ENCODE measurements at places on chromosomes 3 and 15.

DNA sequence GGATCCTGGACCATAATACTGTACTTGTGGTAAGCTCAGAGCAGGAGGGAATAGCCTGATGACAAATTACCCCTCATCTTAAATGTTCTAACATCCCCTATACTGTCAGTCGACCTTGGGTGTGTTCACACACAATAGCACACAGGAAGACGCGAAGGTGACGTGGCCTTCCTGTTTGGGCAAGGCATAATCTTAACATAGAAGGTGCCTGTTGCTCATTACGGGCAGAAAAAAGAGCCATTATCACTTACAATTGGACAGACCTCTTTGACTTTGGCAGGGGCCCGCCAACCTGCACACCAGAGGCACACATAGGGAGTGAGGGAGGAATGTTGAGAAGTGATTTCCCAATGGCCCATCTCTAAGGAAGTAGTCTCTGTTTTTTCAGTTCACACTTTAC, 144.2 kb downstream of the ANO10 start:
- no peak for DNase-seq

GRCh38 chr3:122299872-122300460, 25.1 kb upstream of the CSTA start:
- DNase-seq = no peak

DNA sequence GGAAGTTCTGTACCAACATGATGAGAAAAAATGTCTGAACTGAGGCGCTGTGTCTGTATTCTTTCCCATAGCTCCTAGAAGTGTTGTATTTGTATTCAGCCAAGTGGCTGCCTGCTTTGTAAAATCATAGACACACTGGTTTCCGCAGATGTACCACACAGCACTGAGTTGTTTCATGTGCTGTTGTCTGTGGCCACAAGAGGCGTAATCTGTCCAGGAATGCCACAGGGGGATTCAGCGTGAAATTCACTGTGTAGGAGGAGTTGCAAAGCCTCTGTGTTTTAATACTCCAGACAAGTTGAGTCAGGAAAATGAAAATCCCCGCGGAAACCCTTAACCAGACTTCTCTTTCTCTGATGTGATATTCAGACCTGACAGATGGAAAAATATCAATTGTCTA, 462.2 kb downstream of the NSUN3 start:
- DNase-seq = no peak

DNA sequence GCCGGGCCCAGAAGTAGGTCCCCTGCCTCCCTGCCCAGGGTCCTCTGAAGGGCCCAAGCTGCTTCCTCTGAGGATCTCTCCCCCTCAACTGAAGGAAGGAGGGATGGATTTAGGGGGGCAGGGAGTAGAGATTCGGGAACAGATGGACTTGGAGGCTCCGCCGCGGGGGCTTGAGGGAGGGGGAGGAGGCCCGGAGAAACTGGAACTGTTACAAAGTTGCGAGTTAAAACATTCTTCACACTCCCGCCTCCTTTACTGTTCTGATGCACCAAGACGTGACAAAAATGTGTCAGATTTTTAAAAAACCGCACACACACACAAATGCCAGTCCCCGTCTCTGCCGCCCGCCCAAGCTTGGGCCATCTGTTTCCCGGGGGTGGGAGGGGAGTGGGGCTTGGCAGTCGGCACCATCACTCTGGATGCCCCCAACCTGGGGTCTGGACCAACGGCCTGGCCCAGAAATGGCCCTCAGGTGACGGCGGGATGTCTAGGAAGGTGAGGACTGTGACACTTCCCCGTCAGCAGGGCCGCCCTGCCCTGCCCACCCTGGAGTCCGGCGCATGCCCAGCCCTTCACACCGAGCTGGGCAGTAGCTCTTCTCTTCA, 25.0 kb upstream of the LINGO1 start:
- DNase-seq = no peak

- DNase-seq = no peak
Measured at GRCh38 chr3:85572978-85573377, 614.2 kb downstream of the CADM2 start.

DNA sequence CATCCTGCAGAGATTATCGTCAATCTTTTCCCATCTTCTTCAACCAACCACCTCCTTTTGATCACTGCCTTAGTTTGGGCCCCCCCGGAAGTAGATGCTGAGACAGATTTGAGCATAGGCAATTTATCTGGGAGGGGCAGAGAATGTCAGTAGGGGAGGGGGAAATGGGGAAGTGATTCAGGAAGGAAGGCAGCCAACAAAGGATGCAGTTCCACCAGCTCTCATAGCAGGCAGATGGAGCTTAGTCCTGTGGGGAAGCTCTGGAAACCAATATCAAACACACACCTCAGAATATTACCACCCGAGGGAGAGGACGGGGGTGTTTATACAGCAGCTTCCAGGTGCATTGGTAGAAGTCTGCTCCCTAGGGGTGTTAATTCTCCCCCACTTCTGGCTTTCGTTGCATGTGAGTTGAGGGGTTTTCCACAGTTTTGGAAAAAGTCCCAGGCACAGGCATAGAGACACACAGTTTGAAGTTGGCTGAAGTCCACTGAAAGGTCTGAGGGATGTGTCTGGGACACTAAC, 91.5 kb upstream of the TNFAIP8L3 start:
- no peak for DNase-seq

DNA sequence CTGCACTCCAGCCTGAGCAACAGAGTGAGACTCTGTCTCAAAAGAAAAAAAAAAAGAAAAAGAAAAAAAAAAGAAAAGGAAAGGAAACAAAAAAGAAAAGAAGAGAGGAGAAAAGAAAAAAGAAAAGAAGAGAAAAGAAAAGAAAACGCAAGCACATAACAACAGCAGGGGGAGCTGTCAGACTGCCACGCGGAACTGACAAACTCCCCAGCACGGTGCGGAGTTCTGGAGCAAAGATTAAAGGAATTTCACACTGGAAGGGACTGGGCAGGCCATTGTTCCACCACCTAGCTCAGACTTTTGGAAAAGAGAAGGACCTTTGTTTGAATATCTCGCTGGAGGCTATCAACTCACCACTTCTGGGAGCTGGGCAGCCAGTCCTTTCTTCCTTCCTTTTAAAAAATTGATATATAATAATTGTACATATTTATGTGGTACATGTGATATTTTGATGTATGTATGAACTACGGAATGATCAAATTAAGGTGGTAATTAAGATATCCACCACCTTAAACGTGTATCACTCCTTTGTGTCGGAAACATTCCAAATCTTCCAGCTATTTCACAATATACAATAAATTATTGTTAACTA, 40.5 kb downstream of the DPPA2 start:
- no peak for DNase-seq

GRCh38 chr15:58043192-58043903, 22.2 kb downstream of the ALDH1A2 start:
- no peak for DNase-seq

GRCh38 chr3:8103954-8104353, 397.7 kb upstream of the LMCD1 start:
- no peak for DNase-seq

GRCh38 chr15:62109437-62109836, 42.7 kb downstream of the C2CD4A start:
- no peak for DNase-seq

DNA sequence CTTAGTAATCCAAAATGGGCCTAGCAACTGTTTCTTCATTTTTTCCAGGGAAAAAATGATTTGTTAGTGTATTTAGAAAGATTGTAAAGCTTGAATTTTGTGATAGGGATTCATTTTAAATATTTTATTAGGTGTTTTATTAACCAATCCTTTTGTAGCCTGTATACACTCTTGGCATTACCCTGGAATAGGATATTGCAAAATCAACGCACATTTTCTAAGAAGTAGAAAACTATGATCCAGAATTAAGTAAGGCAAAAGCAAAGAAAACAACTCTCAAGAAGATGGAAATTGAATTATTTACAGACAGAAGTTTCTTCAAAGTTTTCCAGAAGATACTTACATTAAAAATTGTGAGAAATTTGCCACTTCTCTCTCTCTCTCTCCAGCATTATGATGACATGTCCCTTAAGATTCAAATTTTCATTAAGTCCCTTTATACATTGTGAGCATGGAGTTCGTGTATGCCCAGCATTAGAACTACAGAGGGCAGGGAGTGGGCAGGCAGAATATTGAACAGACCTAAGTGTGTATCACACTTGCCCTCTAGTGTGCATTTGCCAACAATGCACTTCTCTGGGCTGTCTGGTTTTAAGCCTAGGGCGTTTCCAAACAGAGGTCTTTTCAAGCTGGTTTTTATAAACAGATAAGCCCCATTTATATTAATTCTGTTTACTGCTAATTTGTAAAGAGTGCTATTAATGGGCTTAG, 28.5 kb upstream of the CMSS1 start:
- no peak for DNase-seq

DNA sequence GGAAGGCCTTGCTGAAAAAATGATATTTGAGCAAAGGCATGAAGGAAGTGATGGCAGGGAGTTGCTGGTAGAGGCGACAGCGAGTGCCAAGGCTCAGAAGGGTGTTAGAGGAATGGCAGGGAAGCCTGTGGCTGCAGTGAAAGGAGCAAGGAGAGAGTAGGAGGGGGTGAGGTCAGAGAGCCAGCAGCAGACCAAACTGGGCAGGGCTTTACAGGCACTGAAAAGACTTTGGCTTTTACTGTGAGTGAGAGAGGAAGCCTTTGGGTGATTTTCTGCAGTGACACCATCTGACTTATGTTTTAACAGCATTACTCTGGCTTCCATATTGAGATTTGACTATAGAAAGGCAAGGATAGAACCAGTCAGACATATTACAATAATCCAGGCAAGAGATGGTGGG, 11.4 kb downstream of the TICRR start:
- no peak for DNase-seq

GRCh38 chr3:52798376-52798977, 3.9 kb downstream of the ITIH3 start:
- no peak for DNase-seq

GRCh38 chr3:28901018-28901417, 379.9 kb upstream of the RBMS3 start:
- DNase-seq = no peak

- DNase-seq = no peak
Measured at GRCh38 chr3:71066356-71066755, 517.2 kb downstream of the FOXP1 start.

DNA sequence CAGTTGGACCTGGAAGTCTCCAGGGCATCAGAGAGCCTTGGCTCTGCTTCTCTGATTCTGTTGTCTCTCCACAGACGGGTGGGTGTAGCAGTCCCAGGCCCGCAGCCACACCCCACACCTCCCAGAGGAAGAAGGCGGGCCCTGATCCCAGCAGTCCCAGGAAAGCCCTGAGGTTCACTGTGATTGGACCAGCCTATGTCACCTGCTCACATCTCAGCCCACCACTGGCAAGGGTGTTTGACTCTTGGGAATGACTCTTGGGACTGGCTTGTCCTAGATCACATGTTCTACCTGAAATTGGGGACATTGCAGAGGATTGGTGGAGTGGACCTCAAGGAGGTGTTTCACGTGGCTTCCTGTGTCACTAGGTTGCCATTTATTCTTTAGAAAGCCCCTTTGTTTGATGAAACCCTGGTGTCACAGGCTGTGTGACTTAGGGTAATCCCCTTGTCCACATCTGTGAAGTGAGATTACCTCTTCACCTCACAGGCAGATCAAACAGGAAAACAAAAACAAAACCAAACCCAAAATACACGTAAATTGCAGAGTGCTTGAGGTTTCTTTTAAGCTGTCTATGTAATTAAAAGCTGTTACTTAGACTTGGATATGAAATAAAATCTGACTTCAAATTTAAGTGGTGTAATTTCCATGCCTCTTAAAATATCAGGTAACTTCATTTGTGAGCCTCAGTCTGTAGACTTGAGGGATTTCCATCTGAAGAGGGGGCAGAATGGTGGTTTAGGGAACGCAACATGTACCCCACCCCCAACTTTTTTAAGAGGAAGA, 26.7 kb downstream of the FLNB start:
- DNase-seq = no peak

All from caudate nucleus (tissue), 63 donors.